Lower leg skin (tissue), 4 donors: ENCODE measurements at places on chromosomes 11 and 22.

DNA sequence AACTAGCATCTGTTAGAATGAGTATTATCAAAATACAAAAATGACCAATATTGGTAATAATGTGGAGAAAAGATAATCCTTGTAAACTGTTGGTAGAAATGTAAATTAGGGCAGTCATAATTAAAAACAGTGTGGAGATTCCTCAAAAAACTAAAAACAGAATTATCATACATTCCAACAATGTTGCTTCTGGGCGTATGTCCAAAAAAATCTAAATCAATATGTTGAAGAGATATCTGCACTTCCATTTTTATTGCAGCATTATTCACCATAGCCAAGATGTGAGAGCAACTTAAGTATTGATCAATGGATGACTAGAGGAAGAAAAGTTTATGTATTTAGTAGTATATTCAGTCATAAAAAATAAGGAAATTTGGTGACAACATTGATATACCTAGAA is 59.8 kb upstream of the OR9G4 start:
- no peak for DNase-seq

DNA sequence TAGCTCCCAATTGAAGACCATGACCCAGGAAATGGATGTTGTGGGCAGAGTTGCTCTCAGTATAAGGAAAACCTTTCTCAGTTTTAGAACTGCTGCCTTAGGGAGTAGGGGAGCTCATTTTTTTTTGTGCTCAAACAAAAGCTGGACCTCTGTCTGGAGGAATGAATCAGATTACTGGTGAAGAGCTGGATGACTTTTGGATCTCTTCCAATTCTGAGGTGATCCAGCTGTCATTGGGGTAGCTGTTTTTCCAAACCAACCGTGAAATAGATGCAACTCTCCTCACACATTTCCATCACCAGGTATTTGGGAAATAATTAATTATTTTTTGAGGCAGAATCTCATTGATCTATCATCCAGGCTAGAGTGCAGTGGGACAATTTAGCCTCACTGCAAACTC is 251.3 kb upstream of the PLET1 start:
- DNase-seq = no peak

DNA sequence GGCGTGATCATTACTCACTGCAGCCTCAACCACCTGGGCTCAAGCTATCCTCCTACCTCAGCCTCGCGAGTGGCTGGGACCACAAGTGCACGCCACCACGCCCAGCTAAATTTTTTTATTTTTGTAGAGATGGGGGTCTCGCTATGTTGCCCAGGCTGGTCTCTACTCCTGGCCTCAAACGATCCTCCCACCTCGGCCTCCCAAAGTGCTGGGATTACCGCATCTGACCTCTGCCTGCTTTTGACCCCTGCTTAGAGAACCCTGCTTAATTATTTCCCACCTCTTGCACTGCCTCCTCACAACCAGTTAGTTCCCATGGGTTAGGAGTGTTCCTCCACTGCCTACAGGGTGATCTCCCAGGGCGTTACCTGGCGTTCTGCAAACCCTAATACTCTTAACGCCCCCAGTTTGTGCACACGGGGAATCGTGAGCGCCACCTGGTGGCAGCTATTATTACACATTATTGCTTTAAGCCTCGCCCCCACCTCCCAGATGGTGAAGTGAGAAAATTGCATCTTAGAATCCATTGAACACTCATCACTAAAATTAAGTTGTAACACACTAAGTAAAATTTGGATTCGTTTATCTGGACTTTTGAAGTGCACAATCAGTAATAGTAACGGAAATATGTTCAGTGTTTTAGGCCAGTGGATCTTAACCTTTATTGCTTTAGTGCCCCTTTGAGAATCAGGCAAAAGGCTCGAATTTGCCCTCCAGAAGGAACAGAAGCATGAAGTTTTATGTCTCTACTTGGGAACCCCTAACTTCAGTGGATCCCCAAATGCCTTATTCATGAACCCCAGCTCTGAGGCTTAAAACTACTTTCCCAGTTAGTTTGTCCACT is 61.4 kb upstream of the ASPHD2 start:
- DNase-seq = no peak

DNA sequence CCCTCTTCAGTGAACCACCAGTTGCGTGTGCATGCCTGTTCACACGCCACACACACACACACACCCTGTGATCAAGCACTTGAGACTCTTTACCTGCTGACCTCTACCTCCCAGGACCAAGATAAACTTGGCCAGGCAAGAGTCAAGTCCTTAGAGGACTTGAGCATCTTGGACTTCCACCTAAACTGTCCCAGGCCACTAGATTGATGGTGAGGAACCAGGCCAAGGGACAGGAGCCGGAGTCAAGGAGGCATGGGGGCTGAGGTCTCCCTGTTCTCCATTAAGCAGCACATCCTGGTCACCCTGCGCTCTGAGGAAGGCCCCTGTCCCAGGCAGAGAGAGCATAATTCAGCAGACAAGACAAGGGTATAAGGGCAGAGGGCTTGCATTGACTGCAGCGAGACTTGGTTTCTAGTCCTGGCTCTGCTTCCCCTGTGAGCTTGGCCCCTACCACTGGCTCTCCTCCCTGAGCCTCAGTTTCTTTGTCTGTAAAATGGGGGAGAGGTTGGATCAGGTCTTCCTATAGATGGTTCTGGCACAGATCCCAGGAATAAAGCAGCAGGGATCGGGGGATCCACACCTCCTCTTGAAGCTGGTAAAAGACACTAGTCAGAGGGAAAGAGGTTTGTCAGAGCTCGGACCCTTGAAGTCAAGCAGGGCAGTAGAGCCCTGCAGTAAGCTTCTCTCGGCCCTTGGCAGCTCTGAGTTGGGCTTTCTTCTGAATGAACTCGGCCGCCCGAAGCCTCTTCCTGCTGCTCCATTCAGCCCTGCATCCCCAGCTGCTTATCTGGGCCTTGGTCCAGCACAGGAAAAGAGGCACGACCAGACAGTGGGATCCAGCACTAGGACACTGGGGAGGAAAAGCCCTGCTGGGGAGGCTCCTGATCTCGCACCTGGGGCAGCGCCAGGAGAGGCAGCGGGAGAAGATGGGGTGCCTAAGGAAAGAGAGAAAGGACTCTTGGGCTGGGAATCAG is 2.0 kb downstream of the CREB3L1 start:
- no peak for DNase-seq

GRCh38 chr11:110467556-110467955 is 37.8 kb downstream of the FDX1 start:
- DNase-seq = no peak

GRCh38 chr22:17878941-17879340 is 104.7 kb upstream of the BID start:
- no peak for DNase-seq

DNA sequence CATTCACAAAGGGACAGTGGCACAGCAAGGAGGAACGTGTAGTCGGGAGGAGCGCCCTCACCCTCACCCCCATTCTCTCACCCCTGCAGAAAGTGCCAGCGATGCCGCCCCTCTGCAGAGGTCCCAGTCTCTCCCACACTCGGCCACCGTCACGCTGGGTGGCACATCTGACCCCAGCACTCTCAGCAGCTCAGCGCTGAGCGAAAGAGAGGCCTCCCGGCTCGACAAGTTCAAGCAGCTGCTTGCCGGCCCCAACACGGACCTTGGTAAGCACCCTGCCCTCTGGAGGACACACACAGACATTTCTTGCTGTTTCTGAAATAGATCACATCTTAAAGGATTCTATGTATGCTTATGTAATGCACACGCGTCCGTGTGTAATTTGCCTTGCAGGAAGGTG is 34.9 kb downstream of the TBC1D22A start:
- DNase-seq = no peak

GRCh38 chr11:119305556-119306372 is 11.2 kb downstream of the MCAM start:
- DNase-seq = no peak

- DNase-seq = no peak
Observed at GRCh38 chr22:27925331-27925730, 6.3 kb upstream of the PITPNB start.
